ENCODE measurements at places on chromosomes 12 and 14. TPM values are rescaled to one million over a fixed set of nuclear protein-coding genes. Genes with fewer than 3 reads are reported as not detected.

The C3AR1 gene
- 15.6 TPM for total RNA-seq

The CEP290 gene
- total RNA-seq, result 14.3 TPM

The MFAP5 gene
- 64.5 TPM for total RNA-seq

The SERPINA10 gene
- not detected for total RNA-seq

DNA sequence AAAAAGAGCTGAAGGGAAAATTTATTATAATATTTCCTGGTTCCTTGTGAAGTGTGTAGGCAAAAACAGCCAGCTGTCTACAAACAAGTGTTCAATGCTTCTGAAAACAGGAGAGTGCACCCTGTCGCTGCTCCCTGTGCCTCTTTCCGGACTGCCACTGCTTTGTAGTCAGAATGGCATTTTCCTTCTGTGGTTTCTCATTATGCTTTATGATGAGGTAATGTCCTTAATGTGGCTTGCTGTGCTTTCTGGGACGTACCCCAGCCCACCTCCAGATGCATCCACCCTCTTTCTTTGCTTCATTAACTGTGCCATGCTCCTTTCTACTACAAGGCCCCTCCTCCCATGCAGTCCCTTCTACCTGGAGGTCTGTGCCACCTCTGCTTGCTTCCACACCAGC lies 148.1 kb downstream of the SYT1 start:
- no peak for DNase-seq

DNA sequence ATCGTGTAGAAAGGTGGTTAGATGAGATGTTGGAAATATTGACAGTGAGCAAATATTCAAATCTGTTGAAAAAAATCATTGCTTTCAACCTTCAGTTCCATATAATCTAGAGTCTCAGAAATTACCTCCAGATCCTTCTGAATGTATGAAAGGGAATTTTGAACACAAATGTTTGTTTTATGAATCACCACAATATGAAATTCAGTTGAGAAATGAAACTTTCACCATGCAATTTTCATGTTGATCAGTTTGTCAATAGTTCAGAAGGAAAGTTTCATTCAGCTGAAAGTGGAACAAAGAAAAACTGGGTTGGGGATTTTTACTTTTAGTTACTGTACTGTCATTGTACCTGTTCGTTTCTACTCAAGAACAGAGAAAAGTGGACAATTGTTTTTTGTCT lies 953.6 kb downstream of the SLC6A15 start:
- no peak for DNase-seq

DNA sequence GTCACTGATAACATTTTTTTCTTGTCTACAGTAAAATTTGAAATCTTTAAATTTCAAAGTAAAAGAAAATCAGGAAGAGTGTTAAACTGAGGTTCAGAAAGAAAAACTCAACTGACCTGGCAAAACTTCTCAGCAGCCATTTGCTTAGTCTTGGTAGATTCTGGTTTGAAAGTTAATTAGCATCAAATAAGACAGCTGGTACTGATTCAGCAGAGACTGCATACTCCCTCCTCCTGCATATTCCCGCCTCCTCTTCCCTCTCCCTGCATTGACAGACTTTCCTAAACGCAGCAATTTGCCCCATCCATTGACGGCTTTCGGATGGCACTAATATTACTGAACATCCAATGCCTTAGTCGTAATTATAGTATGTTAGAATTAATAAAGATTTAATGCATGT lies 520.8 kb downstream of the FLRT2 start:
- DNase-seq, result no peak

DNA sequence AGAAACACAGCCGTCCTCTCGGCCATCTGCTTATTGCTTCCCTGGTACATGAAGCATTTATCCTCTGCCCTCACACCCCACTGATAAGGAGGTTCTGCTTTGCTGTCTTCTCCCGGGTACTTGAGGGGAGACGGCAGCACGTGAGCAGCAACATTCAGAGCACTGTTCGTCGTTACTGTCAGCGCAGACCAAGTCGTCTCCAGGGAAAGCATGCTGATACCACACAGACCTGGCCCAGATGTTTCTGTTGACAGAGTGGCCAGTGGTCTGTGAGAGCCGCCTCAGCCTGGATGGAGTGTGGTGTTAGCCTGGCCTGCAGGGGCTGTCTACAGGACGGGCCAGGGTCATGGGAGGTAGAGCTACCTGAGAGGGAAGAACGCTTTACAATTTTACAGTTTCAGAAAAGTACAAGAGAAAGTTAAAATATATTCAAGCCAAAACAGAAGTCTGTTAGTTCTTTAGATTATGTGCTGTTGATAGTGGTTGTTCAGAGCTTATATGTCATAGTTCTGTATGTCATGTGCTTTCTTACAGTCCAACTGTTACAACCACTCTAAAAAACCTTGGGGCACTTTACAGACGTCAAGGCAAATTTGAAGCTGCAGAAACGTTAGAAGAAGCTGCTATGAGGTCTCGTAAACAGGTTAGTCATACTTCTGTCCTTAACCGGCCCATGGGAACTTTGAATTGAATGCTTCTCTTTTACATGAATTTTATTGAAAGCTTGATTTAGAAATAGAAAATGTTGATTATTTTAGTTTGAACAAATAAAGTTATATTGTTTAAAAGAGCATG lies 38.2 kb downstream of the XRCC3 start:
- no peak for DNase-seq

- DNase-seq, result no peak
These were observed 10.5 kb downstream of the BTBD6 start for GRCh38 chr14:105258846-105259245.

The EAPP gene
- 17.1 TPM for total RNA-seq

- DNase-seq, result no peak
These were observed 37.0 kb upstream of the FBXO33 start for GRCh38 chr14:39469094-39469710.

The RTN1 gene
- 50.0 TPM for total RNA-seq

The NKX2-1 gene
- total RNA-seq, result not detected

GRCh38 chr14:57834961-57835360 lies 30.9 kb downstream of the SLC35F4 start:
- no peak for DNase-seq

DNA sequence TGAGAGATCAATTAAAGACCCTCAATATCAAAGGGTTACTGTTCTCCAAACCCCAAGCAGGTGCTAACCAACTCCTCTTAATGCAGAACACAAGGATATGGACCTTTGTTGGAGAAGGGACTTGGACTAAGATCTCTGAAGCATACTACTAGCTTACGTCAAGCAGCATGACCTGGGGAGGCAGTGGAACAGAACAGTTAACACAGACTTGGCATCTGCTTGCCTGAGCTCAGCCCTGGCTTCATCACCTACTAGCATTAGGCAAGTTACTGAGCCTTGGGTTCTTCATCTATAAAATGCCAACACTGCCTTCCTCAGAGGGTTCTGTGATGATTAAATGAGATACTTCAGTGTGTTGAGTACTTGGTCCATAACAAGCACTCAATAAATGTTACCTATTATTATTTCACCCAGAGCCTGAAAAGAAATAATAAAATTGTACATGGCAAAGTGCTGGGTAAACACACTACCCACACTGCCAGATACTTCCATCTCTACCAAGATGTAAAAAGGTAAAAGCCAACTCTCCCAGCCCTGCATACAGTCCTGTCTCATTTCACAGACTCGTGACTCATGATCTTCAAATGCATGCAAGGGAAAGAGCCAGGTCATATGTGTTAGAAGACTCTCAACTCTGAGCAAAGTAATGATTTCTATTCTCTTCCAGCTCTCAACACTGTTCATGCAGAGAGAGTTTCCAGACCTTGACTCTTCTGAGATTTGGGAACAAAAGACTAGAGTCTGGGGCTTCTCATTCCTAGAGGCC lies 39.7 kb downstream of the FMNL3 start:
- DNase-seq, result no peak

DNA sequence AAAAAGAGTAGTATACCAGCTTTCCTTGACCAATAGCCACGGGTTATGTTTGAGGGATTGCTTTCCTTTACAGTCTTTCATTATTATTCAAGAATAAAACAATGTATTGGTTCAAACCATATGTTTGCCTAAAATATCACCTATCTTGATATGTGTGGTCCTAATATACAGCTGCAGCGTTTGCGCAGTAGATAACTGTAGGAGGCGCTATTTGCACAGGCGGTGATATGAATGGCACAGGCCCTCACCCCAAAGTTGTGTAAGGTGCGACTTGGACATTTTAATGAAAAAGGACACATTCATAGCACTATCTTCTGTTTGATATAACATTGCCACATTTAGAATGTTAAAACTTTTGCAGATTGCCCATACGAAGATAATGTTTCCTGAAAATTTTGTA lies 298.4 kb downstream of the TRHDE start:
- no peak for DNase-seq

The COPZ1 gene
- total RNA-seq, result 97.2 TPM

DNA sequence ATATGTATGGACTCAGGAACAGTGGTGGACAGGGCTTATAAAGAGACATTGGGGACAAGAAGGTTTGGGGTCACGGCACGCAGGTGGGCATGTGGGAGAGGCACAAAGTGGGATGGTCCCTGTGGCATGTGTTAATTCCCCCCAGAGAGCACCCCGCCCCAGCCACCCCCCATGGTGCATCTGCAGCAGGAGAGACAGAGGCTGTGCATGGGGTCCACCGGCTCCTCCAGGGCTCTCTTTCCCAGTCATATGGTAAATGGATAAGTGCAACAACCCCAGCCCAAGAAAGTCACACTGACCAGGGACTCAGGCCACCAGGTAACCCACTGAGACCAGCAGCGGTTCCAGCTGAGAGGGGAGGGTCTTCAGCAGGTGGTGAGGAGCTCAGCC lies 242.1 kb downstream of the BCL11B start:
- no peak for DNase-seq

The IFNG gene
- total RNA-seq, result not detected

The EPYC gene
- not detected for total RNA-seq

The BHLHE41 gene
- total RNA-seq, result 5.8 TPM

The CLEC12A gene
- total RNA-seq, result 1.6 TPM

DNA sequence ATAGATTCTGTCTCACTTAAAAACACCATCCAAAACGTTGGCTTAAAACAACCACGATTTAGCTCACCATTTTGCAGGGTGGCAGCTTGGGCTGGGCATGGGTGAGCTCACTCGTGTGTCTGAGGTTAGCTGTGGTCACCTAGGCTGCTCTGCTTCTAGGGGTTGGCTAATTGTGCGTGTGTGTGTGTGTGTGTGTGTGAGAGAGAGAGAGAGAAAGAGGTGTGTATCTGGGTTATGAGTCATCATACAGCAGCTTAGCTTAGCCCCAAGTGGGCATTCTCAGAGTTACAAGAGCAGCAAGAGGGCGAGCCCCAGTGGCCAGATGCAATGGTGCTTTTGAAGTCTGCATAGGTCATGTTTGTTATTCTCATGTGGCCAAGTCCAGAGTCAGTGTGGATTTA lies 6.0 kb downstream of the FBXW8 start:
- DNase-seq, result no peak

DNA sequence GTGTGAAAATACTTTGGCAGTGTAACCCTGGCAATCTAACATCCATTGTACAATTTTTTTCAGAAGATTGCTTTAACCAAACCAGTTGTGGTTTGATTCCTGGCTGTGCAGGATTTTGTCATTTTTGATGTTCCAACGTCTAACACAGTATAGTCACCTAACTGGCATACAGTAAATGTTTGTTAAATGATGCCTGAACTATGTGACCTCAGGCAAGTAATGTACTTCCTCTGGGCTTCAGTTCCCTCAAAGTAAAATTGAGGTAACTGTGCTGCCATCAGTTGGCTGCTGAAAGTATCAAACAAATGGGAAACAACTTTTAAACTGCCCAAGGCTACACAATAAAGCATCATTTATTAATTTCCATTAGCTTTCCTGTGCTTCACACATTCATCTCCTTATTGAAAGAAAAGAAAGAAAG lies 4.3 kb downstream of the TM7SF3 start:
- no peak for DNase-seq

DNA sequence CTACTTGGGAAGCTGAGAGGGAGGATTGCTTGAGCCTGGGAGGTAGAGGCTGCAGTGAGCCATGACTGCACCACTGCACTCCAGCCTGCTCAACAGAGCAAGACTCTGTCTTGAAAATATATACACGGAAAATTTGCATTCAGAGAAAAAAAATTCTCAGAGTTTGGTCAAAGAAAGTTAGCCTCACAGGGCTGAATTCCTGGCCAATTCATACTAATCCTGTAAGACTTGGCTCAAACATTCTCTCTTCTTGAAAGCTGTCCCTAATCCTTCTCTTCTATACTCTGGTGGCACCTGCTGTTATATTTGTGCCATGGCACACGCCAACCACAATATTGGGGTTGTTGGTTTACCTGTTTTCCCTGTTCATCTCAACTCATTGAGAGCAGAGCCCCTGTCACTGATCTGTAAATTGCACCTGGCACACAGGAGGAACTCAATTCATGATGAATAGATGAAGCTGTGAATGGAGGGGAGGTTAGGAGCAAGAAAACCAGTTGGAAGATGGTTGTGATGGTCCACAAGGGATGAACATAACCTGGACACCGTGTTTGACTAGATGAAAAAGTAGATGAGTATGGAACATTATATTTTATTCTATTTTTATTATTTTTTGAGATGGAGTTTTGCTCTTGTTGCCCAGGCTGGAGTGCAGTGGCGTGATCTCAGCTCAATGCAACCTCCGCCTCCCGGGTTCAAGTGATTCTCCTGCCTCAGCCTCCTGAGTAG lies 36.8 kb upstream of the SPTSSA start:
- DNase-seq, result no peak

DNA sequence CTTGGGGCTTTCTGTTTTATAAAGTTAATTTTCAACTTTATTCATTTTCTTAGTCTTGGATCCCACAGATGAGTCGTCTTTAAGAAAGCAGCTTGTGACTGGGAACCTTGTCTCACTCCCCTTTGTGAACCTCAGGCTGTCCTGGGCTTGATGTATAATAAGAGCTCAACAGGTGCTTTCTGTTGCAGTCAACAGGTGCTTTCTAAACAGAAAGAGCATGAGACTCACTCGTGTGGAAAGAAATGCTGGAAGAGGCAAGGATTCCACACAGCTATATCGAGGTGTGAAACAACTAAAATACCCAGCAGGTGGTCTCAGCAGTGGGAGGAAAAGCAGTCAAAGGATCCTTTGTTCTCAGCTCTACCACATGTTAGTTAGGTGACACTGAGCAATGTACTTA lies 398.9 kb downstream of the EGLN3 start:
- DNase-seq, result no peak

- DNase-seq, result no peak
These were observed 809 bp upstream of the MSI1 start for GRCh38 chr12:120369603-120370342.

The GDF3 gene
- not detected for total RNA-seq

DNA sequence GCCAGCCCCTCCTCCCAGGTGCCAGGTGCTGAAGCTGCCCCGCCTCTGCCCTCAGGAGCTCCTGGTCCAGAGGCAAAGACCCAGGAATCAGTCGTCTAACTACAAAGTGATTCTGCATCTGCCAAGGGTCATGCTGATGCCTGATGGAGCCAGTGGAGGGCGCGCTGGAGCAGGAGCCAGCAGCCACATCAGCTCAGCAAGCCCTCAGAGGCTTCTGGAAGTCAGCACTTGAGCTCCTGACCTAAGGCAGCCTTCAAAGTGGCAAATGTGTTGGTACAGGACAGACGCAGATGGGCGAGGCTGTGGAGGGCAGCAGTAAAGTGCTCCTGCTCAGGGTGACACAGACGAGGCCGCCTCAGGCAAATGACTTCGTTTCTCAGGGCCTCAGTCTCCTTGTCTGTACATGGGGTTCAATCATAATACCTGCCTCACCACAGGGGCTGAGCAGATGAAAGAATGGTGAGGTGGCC lies 10.9 kb downstream of the C12orf43 start:
- no peak for DNase-seq

- DNase-seq, result no peak
These were observed 4.8 kb downstream of the ELK3 start for GRCh38 chr12:96198965-96199364.

The C1S gene
- total RNA-seq, result 797 TPM
